ENCODE measurements at places on chromosomes 1 and 21.

- no peak for DNase-seq
Observed at GRCh38 chr1:198467342-198467741, 73.1 kb downstream of the ATP6V1G3 start.

DNA sequence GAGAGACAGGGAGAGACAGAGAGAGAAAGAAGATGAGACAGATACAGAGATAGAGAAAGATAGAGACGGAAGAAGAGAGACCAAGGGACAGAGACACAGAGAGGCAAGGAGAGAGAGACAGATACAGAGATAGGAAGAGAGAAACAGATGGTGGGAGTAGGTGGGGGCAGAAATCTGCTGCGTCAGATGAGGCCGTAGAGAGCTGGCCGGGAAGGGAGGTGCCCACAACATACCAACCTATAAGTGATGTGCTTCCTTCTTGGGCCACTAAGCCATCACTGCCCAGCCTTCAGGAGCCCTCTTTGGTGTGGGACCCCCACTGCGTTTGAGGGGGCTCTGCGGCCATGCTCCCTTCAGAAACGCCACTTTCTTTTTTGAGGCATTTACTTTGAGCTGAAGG is 307.6 kb upstream of the VAMP3 start:
- DNase-seq = no peak

DNA sequence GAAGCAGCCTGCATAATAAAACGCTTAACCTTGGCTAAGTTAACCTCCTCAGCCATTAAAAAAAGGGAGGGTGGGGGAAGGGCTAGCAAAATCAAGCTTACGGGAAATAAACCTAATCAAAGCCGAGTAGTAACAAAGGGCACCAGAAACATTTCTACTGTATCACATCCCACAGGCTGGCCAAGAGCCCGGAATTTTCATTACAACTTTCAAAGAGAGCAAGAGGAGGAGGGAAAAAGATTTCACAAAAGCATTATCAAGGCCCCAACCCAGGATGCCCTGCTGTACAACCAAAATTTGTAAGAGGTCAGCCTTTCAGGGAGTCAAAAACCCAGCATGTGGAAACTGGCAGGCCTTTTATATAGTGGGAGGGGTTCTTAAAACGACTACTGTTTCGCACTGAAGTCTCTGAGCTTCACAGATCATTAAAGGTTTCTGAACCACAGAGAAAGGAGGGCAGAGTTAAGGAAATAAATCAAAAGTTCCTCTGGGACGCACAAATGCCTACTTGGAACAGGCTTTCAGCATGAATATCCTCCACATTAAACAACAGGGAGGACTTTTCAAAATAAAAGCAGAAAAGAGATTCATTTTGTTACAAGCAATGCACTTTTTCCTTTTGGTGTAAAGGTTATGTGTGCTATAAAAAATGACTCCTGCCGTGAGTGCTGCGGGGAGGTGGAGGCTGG is 90.4 kb downstream of the SLC45A1 start:
- no peak for DNase-seq

- no peak for DNase-seq
Observed at GRCh38 chr1:16905110-16905867, 9.5 kb downstream of the RNU1-2 start.

- no peak for DNase-seq
Observed at GRCh38 chr1:12039164-12039525, 19.8 kb downstream of the MIIP start.

GRCh38 chr1:154926201-154926600 is 10.3 kb downstream of the PMVK start:
- DNase-seq = no peak

DNA sequence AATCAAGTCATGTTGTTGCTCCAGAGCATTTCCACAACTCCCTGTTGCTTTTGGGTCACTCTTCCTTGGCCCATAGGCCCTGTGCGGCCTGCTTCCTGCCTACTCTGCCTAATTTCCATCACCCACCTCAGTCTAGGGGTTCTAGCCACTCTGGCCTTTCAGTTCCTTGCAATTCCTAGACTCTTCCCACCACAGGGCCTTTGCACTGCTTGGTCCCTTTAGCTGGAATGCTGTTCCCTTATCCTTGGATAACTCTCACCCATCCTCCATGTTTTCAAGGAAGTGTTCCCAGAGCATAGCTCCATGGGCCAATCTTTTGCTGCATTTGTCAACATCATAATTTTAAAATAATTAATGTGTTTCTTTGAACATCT is 18.7 kb downstream of the EPHB2 start:
- DNase-seq = no peak

DNA sequence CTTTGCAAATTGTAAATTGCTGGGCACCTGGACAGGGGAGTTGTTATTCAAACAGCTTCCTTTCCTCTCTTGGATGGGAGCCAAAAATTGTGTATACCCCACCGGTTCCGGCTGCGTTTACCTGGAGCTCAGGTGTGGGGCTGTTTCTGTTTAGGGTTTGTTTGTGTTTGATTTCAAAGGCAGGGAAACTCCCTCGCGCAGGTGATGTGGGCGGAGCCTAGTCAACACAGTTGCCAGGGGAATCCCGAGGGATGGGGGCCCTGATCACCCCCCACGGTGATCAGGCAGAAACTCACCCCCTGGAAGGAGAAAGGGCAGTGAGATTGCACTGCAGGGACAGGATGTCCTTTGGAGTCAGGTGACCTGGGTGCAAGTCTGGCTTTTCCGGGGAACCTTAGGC is 28.3 kb downstream of the CDCP2 start:
- DNase-seq = no peak

DNA sequence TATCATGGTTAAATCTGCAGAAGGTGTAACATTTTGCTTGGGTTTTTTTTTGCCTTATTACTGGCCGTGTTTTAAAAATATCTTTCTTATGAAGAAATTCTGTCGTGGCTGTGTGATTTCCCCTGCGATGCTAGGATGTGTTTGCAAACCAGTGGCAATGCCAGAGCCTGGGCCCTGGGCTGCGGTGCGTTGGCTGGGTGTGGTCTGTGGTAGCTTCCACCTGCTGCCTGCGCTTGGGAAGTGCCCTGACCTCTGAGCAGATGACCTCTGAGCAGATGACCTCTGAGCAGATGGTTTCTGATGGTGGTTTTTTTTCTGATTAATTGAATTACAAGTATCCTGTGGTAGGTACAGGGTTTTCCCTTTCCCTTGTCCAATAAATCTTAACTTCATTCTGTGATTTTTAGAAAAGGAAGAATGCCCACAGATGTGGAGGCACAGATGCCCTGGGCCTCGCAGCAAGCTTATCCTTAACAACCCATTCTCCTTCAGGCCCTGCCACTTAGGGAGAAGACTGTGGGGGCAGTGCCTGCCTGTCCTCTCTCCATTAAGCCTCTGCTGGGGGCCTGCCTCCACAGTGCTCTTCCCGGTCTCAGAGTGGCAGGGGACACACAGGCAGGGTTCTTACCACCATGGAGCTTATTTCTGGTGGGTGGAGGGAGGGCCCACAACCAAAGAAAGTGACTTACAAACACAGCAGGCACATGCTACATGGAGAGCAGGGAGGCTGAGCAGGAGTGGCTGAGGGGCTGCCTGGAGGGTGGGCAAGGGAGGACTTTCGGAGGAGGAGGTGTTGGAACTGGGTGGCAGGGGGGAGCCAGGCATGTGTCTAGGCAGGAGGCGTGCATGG is 81.7 kb downstream of the PCBP3 start:
- no peak for DNase-seq

- DNase-seq = no peak
Observed at GRCh38 chr1:45928486-45929205, 125.2 kb downstream of the MAST2 start.

DNA sequence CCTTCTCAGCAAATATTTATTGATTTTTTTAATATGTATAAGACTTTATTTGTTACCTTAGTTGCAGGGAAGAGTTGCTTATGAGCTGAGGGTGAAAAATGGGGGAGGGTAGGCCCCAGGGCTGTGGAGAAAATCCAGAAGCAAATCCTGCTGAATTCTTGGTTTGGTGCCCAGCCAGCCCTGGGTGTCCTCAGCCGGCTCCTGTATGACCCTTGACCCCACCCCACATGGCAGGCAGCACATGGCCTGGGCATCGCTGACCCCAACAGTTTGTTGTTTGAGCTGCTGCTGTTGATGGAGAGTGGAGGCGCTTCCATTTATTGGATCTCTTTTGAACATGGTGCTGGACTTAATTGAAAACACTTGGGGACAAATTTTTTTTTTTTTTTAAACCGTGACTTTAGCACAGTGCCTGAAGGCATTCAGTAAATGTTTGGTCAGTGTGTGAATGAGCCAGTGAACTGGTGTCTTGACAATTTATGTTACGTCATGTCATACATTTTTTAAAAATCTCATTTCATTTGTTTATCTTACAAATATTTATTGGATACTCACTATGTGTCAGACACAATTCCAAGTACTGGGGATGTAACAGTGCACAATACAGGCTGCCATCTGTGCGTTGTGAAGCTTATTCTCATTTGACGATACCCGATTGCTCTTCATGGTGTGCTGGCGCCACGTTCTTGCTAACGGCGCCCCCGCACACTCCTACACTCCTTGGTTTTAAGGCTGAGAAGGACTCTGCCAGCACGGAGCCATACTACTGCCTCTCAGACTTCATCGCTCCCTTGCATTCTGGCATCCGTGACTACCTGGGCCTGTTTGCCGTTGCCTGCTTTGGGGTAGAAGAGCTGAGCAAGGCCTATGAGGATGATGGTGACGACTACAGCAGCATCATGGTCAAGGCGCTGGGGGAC is 98.8 kb downstream of the MTR start:
- DNase-seq = no peak

All from stimulated activated CD8-positive, alpha-beta memory T cell treated with anti-CD3 and anti-CD28 coated beads, Interleukin-2, amount 100 ng/mL, for 48 hours (primary cell).